Small intestine (tissue), 16 donors: ENCODE measurements at places on chromosomes 1 and 21.
A peak's percentile ranks its signal among the peaks of the same experiment; 100 is the strongest.

GRCh38 chr1:230878591-230878990 lies 10.3 kb upstream of the C1orf198 start:
- no peak for DNase-seq

DNA sequence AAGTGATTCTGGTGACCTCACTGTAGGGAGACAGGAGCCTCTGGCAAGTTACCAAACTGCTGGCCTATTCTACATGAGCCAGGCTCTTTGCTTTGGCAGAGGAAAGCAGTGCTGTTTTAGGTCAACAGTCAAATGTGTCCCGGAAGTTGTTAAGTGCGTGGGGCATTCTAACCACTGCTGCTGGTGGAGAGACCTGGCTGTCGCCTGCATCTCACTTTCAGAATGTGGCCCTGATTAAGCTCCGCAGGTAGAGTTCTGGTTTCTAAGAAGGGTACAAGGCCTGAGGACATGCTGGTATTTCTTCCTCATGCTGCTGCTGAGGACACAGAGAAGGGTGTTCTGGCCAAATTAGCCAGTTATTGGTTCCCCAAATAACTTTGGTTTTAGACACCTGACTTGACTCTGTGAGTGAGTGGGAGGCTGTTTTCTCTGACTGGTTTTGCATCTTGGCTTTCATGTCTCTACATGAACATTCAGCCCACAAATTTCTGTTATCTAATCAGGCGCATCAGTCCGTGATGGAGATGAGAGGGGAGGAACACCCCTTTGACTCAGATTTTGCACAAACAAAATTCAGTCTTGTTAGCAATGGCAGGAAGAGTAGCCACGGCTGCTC lies 120.8 kb downstream of the LMO4 start:
- peak; percentile 12 for DNase-seq

DNA sequence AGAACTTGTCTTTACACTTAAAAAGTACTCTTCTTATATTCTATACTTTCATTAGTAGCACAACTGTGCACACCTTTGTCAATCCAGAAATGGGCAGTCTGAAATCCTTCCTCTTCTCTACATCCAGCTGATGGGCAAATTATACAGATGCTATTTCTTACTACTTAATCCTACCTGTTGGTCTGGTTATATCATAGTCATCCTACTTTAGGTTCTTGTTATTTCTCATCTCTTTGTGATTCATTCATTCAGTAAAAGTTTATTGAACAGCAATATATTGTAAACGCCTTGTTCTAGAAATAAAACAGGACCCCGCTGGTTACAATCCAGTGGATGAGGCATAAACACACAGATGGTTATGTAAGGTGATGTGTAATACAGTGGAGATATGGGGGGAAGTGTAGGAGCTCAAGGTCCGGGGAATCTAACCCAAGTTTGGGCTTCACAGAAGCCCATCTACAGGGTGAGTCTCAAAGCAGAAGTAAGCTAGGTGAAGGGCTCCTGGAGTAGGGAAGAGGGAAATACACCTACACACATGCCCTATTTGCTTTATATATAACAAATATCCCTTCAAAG lies 11.8 kb upstream of the FUBP1 start:
- no peak for DNase-seq

GRCh38 chr1:93501399-93501798 lies 53.5 kb downstream of the FNBP1L start:
- no peak for DNase-seq

DNA sequence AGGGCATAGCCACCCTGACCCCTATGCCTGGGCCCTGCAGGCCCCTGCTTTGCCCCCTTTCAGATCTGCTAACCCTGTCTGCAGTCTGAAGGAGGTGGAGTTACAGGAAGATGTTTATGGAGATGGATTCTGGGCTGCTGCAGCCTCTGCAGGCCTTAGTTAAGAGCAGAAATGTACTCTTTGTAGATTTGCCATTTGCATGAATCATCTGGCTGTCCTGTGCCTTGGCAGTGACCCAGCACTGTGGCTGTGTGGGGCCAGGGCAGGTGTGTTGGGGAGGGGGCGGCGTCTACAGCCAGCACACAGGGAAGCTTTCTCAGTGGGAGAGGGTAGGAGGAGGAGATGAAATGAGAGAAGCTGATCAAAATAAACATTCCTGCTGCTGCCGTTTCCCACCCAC lies 867.3 kb downstream of the PLA2G4A start:
- no peak for DNase-seq

GRCh38 chr1:100142343-100142742 lies 9.4 kb downstream of the TRMT13 start:
- DNase-seq = no peak
